NCI-H524 treated with DMSO at 0.1 percent for 48 hours (cell line): ENCODE measurements at places on chromosomes 11 and 22.

- DNase-seq = no peak
These were observed 316.3 kb upstream of the LARGE1 start for GRCh38 chr22:34236527-34236926.

DNA sequence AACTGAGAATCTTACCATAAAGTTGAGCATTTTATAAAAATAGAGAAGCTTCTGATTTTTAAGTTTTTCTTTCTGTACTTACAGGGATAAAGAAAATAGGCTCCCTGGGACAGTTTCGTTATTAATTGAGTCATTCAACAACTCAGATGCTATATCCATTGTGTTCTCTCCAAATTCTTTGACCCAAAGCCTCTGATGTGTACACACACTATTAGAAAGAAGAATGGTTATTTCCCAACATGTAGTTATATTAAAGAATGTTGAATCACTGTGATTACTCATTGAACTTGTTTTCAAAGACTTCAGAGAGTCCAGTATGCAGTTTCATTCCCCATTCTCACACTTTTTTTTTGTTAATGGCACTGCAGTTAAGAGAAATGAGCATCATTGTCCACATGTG is 734.3 kb upstream of the ARHGAP42 start:
- no peak for DNase-seq

DNA sequence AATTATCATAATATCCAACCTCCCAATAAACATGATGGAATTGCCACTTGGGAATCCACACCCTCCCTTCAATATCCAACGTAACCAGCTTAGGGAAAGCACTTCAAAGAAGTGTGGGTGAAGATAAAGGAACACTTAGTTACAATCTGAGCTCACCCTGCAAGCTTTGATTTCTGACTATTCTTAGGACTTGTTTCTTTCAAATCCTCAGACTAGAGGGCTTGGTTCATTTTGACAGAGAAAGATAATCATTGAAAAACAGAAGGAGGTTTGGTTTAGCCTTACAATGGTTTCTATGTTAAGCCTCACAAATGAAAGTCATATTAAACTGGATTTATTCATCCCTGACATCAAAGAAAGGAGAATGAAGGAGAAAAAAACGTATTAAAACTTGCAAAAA is 57.9 kb upstream of the SYT13 start:
- DNase-seq = no peak

- no peak for DNase-seq
These were observed 125.7 kb downstream of the DYNC2H1 start for GRCh38 chr11:103234974-103235373.

GRCh38 chr11:45431046-45432018 is 145.2 kb upstream of the SYT13 start:
- no peak for DNase-seq

DNA sequence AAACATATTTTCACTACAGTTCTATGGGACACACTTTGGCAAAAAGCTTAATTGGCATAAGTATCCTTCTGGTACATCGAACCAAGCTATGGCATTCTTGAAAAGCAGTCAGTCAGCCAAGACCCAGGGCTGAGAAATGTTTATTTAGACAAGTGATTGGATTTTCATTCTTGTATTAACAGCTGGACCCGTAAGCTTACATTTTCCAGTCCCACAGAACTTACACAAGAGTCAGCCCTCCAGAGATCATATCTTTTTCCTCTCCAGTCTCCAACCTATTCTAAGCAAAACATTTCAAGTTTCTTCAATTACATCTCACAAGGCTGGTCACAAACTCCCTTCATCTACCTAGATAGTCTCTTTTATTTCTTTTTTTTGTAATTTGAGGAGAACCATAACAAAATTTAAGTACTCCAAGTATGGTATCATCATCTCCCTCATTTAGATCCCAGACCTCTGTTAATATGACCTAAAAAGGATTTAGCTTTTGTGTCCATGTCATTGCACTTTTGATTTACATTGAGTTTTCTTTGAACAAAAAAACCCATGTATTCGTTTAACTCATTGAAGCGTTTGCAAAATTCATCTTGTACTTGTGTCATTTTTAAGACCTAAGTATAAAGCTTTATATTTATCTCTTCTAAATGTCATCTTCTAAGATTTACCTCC is 67.9 kb upstream of the GRK3 start:
- DNase-seq = no peak

DNA sequence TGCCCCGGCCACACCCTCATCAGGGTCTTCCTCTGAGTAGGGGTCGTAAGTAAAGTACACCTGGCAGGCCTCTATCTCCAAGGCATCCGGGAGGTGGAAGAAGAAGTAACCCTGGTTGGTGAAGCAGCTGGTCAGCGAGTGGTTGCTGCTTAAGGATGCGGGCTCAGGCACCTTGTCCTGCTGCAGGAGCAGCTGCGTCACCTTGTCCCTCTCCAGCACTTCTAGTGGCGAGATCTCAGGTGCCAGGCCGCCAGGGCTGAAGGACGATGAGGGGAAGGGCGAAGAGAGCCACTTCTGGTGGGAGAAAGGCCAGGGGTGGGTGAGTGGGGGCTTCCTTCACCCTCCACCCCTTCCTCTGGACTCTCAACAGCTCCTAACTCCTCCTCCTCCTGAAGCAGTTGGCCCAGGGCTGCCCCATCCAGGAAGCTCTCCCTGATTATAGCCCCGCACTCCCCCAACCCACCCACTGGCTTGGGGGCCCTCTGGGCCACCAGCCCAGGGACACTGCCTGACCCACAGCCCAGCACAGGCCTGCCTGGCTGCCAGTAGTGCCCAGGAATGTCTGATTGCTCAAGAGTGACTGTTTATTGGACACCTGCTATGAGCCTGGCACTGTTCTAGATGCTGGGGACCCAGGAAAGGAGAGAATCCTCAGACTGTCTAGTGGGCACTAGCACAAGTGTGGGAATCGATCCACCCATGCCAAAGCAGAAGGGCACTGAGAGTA is 19.2 kb upstream of the TMPRSS6 start:
- no peak for DNase-seq

GRCh38 chr11:126140926-126141280 is 70.5 kb downstream of the RPUSD4 start:
- DNase-seq = no peak

DNA sequence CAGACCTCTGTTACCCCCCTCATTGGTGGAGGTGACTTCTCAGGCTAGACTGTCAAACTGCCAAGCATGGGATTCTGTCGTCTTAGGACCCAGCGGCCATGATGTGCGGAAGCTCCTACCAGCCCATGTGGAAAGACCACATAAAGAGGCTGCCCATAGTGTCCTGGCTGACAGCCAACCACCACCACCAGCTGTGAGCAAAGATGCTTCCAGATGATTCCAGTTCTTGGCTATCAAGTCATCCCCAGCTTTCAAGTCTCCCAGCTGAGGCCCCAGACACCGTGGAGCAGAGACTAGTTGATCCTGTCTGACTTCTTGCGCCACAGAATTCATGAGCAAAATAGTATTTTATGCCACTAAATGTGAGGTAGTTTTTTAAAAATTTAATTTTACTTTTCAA is 32.9 kb downstream of the SCUBE1 start:
- no peak for DNase-seq

DNA sequence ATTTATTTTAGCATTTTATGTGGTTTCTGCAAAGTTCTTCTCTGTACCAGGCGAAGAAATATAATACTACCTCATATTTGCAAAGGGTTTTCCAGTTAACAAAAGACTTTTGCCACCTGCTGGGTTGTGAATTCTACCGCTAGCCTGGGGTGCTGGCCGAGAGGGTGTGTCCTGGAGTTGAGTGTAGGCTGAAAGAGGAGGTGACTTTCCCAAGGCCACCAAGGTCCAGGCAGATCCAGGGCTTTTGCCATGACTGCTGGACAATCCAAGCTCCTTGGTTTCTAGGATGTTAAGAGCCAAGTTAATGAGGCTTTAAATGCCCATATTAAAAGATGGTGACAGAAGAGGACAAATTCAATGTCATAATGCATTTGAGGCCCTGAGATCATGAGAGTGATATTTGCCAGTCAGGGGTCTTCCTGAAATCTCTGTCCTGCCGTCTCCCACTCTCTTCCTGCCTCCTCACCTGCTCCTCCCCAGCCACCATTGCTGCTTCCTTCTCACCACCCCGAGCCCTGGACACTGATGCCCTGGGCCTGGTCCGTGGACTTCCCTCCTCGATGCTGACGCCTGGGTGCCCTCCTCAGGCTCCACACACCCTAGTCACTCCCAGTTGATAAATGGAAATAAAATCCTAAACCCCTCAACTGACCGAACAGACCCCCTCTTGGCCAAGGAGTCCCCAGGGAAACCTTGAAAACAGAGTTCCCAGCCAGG is 825.6 kb downstream of the TBC1D22A start:
- no peak for DNase-seq

DNA sequence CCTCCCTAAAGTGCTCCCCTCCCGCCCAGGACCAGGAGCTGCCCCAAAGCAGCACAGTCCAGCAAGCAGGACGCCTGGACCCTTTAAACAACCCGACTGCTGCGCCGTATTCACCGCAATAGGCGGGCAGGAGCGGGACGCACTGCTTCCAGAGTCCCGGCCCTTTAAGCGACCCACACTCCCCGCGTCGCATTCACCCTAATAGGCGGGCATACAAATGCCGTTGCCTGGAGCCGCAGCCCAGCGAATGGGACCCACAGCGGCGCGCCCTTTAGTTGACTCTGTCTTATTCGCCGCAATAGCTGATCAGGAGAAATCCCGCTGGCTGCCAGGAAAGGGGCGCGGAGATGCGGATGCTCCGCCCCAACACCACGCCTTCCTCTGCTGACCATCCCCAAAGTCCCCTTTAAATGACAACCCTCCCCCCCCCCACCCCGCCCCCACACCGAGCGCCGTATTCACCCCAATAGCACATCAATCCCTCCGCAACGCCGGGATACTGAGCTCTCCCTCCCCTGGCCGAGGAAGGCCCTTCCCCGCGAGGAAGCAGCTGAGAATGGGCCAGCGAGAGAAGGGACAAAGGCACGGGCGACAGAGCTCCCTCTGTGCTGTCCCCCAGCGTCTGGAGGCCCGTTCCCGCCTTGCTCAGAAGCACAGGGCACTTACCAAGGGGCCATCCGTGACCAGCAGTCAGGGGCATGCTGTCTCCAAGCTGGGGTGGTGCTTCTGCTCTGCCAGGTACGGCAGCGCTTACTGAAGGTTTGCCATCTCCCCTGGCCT is 4.7 kb downstream of the OSBPL5 start:
- DNase-seq = peak; percentile 19

DNA sequence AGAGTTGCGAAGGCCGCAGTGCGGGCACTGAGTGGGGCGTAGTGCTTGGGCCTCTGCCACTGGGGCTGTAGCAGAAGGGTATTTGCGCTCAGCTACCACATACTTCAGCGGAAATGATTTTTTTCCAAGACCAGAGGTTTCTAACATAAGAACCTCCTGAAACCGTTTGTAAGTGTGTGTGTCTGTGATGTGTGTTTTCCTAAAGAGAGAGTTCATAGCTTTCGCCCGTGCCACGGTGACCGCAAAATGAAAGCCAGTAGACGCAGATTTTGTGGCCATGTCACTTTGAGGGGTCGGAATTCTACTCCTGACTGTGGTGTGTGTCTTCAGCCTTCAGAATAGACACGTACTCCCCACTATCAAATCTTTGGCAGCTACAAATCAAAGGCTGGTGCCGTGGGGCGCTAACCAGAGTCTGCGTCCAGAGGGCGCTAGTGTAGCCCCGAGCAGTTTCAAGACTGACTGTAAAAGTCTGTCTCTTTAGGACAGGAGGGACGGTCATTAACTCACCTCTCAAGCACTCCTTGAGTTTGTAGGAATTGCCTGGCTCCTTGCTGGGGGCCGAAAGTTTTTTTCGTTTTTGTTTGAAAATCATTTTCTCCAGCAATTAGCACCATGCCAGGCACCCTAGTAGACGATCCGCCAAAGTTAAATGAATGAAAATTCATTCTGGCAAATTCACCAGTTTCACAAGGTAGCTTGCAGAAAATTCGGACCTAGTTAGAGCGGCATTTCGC is 2.5 kb upstream of the CALCA start:
- peak; percentile 23 for DNase-seq

GRCh38 chr11:95306801-95307200 is 75.8 kb upstream of the SESN3 start:
- no peak for DNase-seq

DNA sequence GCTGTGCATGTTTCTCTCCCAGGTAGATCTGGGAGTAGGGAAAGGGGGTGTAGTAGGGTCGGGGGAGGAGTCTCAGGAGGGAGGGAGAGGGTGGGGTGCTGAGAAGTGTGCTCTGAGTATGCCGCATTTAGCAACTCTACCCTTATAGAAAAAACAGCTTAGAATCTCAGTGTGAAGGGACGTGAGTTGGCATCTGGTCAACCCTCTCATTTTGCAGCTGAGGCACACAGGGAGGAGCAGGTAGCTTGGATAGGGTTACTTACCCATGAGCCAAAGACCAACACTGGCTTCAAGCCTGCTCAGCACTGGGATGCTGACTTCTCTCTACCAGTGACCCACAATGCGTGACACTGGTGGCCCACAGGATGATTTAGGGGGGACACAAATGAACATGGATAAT is 95.9 kb downstream of the FBXO7 start:
- no peak for DNase-seq

DNA sequence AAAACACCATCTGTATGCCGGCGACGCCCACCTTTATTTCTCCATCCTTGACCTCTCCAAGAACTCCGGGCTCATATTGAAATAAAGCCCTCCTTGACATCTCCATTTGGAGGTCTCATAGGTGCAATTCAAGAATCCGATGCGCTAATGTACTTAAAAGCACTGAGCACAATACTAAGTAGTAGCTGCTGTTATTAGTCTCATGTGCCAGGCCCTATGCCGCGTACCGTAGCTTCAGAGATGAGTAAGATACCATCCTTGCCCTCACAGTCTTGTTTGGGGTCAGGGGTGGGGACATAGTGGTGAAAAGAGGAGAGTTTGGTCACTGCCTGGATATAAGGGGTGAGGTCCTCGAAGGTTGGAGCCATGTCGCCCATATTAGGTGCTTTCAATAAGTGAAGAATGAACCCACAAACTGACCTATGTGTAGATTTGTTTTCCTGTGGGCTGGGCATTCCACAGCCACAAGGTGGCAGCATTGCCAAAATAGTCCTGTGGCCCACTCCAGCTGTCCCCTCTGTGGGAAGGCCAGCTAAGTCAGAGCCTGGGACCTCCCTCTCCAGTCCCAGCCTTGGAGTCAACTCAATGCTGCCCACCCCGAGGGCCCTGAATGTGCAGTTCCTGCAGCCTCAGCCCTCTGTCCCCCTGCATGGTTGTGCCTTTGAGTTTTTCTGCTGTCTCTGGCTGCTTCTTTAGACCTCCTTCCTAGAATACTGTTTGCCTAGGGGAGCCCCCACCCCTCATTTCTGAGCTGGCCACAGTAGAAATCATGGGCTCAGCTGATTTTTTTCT is 6.5 kb downstream of the DCPS start:
- no peak for DNase-seq

- DNase-seq = no peak
These were observed 150.8 kb upstream of the C11orf58 start for GRCh38 chr11:16587670-16588069.

GRCh38 chr11:16191868-16192240 is 164.5 kb downstream of the SOX6 start:
- DNase-seq = no peak
